ENCODE measurements at places on chromosomes 3 and 15.

- no peak overlapping the region for H3K27ac ChIP-seq
- H3K4me3 ChIP-seq = no peak overlapping the region
- DNase-seq = no peak
- H3K27me3 ChIP-seq = no peaks in the 10 kb centered on the region
Observed at GRCh38 chr15:26712335-26712734, 60.5 kb downstream of the GABRB3 start.

DNA sequence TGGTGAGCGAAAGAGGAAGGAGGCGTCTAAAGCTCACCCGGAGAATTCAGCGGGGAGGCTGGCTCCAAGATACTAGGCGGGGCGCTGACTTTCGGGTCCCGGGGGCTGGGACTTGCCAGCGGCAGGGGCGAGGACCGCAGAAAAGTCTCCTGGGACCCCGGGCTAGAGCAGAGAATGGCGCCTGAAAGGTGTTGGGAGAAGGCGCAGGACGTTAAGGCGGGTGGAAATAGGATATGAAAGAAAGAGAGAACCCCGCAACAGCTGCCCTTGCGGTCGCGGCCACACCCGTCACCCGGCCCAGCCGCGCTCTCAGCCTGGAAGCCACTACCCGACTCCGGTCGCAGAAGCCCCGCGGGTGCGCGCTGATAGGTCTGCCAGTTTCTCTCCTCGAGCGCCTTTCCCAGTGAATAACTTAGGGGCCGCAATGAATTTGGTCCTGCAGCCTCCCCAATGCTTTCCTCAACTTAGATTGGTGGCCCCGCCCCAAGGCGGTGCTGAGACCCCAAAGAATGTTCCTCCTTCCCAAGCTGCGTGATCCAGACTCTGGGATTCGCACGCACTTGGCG, 604 bp downstream of the LTK start:
- peak; percentile 40 for DNase-seq
- H3K4me3 ChIP-seq = peak overlapping the region; percentile 40
- peaks cover 23% of the 10 kb centered on the region for H3K27me3 ChIP-seq
- H3K4me1 ChIP-seq = peaks cover 12% of the 10 kb centered on the region

GRCh38 chr3:46056686-46057085, 29.4 kb upstream of the XCR1 start:
- H3K36me3 ChIP-seq = no peaks in the 10 kb centered on the region
- H3K27ac ChIP-seq = no peak overlapping the region
- no peaks in the 10 kb centered on the region for H3K4me1 ChIP-seq
- no peak overlapping the region for H3K4me3 ChIP-seq

GRCh38 chr3:100159331-100160153, 45.2 kb upstream of the FILIP1L start:
- H3K36me3 ChIP-seq = no peaks in the 10 kb centered on the region
- H3K4me3 ChIP-seq = no peak overlapping the region
- H3K27ac ChIP-seq = no peak overlapping the region
- no peak for DNase-seq
- H3K4me1 ChIP-seq = no peaks in the 10 kb centered on the region
